ENCODE measurements at places on chromosomes 7 and 10. TPM values are rescaled to one million over a fixed set of nuclear protein-coding genes. Genes with fewer than 3 reads are reported as not detected.

DNA sequence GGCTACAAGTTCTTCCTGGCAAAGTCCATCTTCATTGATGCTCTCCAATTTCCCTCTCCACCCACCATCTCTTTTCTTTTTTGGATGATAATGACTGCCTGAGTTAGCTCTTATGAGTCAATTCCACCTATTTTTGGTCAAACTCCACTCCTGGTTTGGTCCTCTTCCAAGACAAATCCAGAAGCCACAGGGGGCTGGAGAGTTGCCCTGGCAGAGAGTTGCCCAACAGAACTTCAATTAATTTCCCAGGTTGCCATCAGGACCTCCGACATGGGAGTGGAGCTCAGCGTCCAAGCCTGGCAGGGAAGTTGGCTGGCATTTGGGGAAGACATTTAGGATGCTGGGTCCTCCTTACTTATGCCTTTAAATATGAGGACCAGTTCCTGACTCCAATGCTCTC lies 29.2 kb upstream of the KCNMA1 start:
- DNase-seq, result no peak

- DNase-seq, result no peak
These were observed 113.3 kb downstream of the EBF3 start for GRCh38 chr10:129850790-129851189.

DNA sequence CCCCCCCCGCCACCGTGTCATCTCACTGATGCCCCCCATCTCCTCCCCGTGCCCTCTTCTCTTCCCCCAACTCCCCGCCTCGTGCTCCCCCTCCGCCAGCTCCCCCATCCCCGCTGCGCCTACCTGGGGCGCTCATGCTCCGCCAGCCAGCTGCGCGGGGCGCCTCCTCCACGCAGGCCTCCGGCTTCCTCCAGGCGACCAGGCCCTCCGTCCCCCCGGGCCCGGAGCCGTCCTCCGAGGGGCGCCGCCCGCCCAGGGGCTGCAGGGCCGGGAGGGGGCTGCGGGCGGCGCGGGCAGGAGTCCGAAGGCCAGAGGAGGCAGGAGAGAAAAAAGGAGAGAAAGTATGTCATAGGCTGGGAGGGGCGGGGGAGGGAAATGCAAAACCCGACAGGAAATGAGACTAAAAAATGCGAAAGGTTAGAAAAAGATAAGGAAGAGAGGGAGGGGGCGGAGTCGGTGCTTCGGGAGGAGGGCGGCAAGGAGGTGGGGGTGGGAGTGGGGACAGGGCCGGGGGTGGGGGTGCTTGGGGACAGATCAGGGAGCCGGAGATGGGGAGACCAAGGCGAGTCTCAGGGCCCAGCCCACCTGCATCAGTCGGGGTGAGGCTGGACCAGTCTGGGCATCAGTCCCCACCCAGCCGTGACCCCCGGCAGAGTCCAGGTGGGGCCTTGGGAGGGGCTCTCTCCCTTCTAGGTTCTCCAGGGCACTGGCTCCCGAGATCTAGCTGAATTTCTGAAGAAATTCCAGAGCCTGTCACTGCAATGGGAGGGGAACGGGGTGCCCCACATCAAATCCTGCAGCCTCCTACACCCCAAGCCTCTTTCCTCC lies at the start of gene CARD11:
Gene CARD11, minus strand, starts transcription at position 324 of the 828 bp plus-strand sequence. CDS start 85,361 bp downstream, outside the sequence.
- DNase-seq, result no peak

DNA sequence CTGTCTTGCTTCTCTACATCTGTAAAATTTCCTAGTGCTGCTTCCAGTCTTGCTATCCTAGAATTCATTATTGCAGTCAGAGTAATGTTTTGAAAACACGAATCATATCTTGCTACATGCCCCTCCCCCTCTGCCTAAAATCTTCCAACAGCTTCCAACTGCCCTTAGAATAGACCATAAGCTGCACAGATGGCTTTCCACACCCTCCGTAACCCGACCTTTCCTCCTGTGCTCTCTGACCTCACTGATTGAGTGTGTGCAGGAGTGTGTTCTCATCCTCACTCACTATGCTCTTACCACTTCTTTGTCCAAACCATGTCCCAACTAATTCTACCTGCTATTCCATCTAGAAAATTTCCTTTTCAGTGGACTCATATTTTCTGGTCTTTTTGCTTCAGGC lies 121.2 kb upstream of the ANKRD1 start:
- no peak for DNase-seq

RAMP3 gene
- 8.6 TPM for polyA plus RNA-seq

- no peak for DNase-seq
These were observed 244.8 kb downstream of the BICC1 start for GRCh38 chr10:58757352-58758065.

GRCh38 chr7:42982604-42983115 lies 50.5 kb downstream of the MRPL32 start:
- DNase-seq, result no peak

TMEM225B gene
- polyA plus RNA-seq, result 1.7 TPM

BTBD16 gene
- 0.37 TPM for polyA plus RNA-seq

- DNase-seq, result peak; percentile 66
These were observed 128.1 kb upstream of the FAM20C start for GRCh38 chr7:64098-64915.

DNA sequence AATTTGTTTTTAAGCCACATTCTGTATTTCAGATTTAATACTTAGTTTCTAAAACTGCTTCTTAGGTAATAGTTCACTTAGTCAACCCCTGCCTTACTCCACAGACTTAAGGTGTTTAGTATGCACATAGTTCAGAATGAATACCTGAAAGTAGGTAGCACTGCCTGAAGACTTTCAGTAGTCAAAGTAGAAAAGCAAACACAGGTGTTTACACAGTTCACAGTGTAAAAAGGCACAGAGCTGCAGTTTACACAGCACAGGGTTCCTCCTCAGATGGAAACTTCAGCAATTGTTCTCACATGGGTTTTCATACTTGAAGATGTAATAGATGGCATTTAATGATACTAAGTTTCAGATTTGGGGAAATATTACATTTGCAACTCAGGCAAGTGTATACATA lies 3.1 kb upstream of the PKD1L1 start:
- no peak for DNase-seq

PSD gene
- polyA plus RNA-seq, result 12.2 TPM

- DNase-seq, result no peak
These were observed 22.3 kb downstream of the AMZ1 start for GRCh38 chr7:2710286-2710655.

DNA sequence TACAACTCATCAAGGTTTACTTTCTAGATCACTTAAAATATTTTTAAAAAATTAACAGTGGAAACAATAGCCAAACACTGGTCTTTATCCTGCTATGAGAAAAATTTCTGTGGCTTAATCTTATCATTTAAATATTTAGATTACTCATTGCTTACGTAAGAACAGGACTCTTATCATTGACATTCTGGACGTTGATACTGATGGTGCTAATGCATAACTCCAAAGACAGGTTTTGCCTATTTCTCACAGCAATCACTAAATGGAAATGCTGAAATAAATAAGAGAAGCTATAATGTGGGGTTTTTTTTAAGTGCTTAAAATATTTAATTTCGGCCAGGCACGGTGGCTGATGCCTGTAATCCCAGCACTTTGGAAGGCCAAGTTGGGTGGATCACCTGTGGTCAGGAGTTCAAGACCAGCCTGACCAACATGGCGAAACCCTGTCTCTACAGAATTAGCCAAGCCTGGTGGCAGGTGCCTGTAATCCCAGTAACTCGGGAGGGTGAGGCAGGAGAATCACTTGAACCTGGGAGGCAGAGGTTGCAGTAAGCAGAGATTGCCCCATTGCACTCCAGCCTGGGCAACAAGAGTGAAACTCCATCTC lies 195.0 kb downstream of the HGF start:
- no peak for DNase-seq

DNA sequence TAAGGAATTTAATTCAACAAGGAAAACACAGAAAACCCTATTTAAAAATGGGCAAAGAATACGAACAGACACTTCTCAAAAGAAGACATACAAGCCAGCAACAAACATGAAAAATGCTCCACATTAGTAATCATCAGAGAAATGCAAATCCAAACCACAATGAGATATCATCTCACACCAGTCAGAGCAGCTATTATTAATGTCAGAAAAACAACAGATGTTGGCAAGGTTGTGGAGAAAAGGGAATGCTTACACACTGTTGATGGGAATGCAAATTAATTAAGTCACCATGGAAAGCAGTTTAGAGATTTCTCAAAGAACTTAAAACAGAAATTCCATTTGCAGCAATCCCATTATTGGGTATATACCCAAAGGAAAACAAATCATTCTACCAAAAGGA lies 55.2 kb downstream of the GCC1 start:
- DNase-seq, result no peak

UTF1 gene
- polyA plus RNA-seq, result 0.11 TPM

DNA sequence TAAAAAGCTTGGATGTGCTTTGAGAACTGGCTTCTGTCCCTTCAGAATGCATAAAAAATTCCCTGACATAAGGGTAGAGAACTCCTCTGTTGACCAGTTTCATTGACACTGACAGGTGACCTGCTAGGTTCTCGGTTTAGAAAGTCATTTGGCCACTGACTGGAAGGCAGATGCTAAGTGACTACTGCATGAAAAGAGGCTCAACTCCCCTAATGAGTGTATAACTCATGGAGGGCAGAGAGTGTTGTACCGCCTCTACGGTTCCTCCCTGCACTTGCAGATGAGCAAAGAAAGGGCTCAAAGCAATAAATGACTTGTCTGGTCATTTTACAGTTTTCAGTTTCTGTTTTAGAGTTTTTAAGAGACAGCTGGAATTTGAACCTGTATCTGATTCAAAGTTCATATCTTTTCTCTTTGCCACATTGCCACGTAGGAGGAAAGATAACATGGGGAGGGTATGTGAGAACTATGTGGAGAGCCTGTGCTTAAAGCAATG lies 2.9 kb upstream of the FGL2 start:
- DNase-seq, result no peak

CYP2C19 gene
- polyA plus RNA-seq, result 0.06 TPM

GRCh38 chr10:44293306-44293778 lies 91.6 kb downstream of the CXCL12 start:
- DNase-seq, result no peak

DNA sequence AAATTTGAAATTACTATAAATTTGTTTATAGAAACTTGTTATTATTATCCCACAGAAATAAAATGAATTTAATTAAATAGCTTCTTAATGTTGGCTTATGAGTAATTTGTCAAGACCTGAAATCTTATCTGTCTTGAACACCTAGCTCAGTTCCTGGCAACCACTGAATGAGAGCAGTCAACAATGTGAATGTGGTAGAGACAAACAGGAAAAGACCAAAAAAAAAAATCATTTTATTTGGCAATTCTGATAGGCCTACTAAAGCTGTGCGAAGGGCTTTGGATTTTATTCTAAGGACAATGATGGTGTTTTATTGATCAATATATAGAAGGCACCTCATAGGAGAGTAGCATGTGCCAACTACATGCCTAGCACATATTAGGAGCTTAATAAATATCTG lies 127.8 kb upstream of the RSU1 start:
- no peak for DNase-seq

- DNase-seq, result no peak
These were observed 275.1 kb upstream of the NRP1 start for GRCh38 chr10:33609546-33609945.

- DNase-seq, result no peak
These were observed 105.9 kb downstream of the ACTR3B start for GRCh38 chr7:152865461-152865860.

FAM25A gene
- polyA plus RNA-seq, result not detected

FGFR2 gene
- 119 TPM for polyA plus RNA-seq

GRCh38 chr7:77245015-77245755 lies 45.6 kb upstream of the FGL2 start:
- DNase-seq, result no peak

SORCS1 gene
- 14.5 TPM for polyA plus RNA-seq

DNA sequence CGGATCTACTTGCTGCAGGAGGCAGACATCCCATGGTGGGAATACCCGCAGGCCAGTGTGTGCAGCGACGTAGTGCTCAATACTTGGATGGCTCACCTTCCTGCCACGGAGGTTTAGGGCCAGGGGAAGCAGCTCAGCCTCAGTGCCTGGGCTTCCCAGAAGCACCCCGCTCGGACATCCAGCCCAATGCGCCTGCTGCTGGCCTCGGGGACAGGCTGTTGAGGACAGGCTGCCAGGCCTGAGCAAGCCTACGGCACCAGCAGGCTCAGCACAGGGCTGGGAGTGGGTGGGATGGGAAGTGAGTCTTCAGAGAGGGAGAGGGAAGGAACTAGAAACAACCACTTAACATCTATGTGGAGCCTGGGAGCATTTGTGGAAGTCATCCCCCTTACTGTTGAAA lies 441.3 kb upstream of the MGMT start:
- DNase-seq, result no peak

SLC26A3 gene
- polyA plus RNA-seq, result not detected

DNA sequence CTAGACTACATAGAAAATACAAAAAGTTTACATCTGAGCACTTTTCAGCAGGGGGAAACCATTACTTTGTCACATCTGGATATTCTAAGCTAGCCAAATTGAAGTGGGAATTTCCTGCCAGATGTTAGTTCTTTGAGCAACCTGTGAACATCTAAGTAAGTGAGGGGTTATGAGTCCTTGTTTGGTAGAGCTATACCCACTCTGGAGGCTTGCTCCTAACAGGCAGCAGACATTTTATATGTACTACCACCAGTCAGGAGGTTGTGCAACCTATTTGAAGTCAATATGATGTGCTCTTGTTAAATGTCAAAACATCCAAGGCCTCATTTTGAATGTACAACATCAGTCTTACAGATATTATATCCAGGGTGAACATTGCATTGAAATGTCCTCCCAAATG lies 143.3 kb upstream of the KAT6B start:
- DNase-seq, result no peak

PLCE1 gene
- polyA plus RNA-seq, result 29.4 TPM

- DNase-seq, result peak; percentile 65
These were observed 38.3 kb downstream of the LRRC72 start for GRCh38 chr7:16564909-16565426.

GRCh38 chr7:46586406-46586805 lies 665.3 kb upstream of the IGFBP3 start:
- DNase-seq, result no peak

DNA sequence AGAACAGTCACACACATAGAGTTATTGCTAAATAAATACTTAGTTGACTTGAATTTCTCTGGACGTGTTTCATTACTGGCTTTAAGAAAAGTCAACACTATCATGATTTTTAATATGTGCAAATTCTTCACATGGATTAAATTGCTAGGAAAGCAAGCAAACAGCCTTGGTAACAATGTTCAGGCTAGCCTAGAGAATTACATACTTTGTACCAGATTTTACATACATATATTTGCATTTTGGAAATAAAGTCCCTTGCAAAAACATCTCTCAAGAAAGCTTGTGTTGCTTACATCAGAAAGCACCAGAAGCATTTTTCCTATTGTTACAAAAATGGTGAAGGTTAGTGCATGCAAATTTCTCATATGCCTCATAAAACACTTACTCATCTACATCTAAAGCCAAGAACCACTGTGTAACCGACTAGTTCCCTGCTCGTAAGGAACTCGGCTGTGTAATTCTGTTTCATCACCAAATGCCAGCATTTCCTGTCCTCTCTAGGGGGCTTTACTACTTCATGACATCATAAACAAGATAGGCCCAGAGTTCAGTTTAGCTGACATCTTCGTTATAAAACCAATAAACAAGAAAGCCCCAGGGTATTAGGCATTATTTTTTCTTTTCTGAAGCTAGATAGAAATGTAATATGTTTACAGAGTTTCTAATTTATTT lies 87.8 kb downstream of the CFAP58 start:
- DNase-seq, result peak; percentile 5

Measured in renal pelvis (tissue), 12 donors.